ENCODE measurements at places on chromosomes 2 and 18. TPM values are rescaled to one million over a fixed set of nuclear protein-coding genes. Genes with fewer than 3 reads are reported as not detected.

GRCh38 chr2:36486521-36487044 lies 111.4 kb downstream of the FEZ2 start:
- peak; percentile 72 for ATAC-seq
- no peak overlapping the region for H3K4me3 ChIP-seq
- peaks cover 27% of the 10 kb centered on the region for H3K36me3 ChIP-seq
- peak overlapping the region; percentile 80 for H3K27ac ChIP-seq
- H3K4me1 ChIP-seq, result peaks cover 88% of the 10 kb centered on the region

GRCh38 chr2:124283096-124283495 lies 258.0 kb downstream of the CNTNAP5 start:
- H3K27ac ChIP-seq, result no peak overlapping the region
- no peaks in the 10 kb centered on the region for H3K27me3 ChIP-seq
- no peak for ATAC-seq
- no peaks in the 10 kb centered on the region for H3K4me1 ChIP-seq

DNA sequence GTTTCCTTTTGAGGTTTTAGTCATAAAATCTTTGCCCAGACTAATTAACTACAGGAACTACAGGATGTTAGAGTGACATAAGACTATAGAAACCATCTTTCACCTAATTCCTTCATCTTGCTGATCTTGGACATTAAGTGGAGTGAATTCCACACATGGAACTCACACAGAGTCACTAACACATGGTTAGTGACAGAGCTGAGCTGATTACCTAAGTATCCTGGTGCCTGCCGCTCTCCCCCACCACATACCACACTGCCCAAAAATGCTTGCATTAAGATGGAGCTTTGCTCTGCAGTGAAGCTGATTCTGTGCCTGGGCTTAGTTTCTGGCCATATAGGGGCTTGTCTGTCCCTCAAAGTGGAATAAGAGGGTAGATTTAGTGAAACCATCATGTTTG lies 332.9 kb upstream of the NT5C1B start:
- peaks cover 32% of the 10 kb centered on the region for H3K4me1 ChIP-seq
- no peak overlapping the region for H3K4me3 ChIP-seq
- no peak overlapping the region for H3K27ac ChIP-seq
- H3K27me3 ChIP-seq, result no peaks in the 10 kb centered on the region
- H3K36me3 ChIP-seq, result no peaks in the 10 kb centered on the region
- no peak for ATAC-seq

- peaks cover 17% of the 10 kb centered on the region for H3K4me1 ChIP-seq
- H3K27ac ChIP-seq, result peak overlapping the region; percentile 100
- peak overlapping the region; percentile 74 for H3K4me3 ChIP-seq
Observed at GRCh38 chr2:84969511-84970209, 1.3 kb upstream of the KCMF1 start.

GRCh38 chr2:46644690-46645385 lies 165.5 kb downstream of the TMEM247 start:
- H3K27me3 ChIP-seq, result no peaks in the 10 kb centered on the region
- no peak for ATAC-seq
- no peak overlapping the region for H3K4me3 ChIP-seq
- H3K27ac ChIP-seq, result peak overlapping the region; percentile 15
- H3K4me1 ChIP-seq, result peaks cover 6% of the 10 kb centered on the region
- H3K36me3 ChIP-seq, result peaks cover 13% of the 10 kb centered on the region

- ATAC-seq, result no peak
- no peaks in the 10 kb centered on the region for H3K36me3 ChIP-seq
- no peak overlapping the region for H3K4me3 ChIP-seq
- H3K4me1 ChIP-seq, result no peaks in the 10 kb centered on the region
Observed at GRCh38 chr2:8441986-8442385, 239.9 kb upstream of the ID2 start.

Gene CRYGC
- total RNA-seq, result not detected

Gene IL36G
- 1.8 TPM for total RNA-seq
